Motor neuron (in vitro differentiated cells): ENCODE measurements at places on chromosomes 5 and 9. TPM values are rescaled to one million over a fixed set of nuclear protein-coding genes. Genes with fewer than 3 reads are reported as not detected.

PDE4D gene
- 15.4 and 16.3 TPM in 2 replicates for total RNA-seq

UBLCP1 gene
- total RNA-seq = 27.4 and 27.7 TPM in 2 replicates

SLC6A3 gene
- 0.71 and 1.1 TPM in 2 replicates for total RNA-seq

PLAC8L1 gene
- 2.0 TPM in 1 of 2 replicates, not detected in the other for total RNA-seq

PRDM9 gene
- total RNA-seq = not detected in 2 replicates

HAVCR2 gene
- total RNA-seq = 0.62 and 0.78 TPM in 2 replicates

TRIM7 gene
- total RNA-seq = 0.32 and 0.38 TPM in 2 replicates

HAVCR1 gene
- not detected in 2 replicates for total RNA-seq

TNC gene
- total RNA-seq = 0.10 and 1.5 TPM in 2 replicates

PKN3 gene
- total RNA-seq = 0.43 and 0.50 TPM in 2 replicates

ECM2 gene
- total RNA-seq = 0.27 and 0.41 TPM in 2 replicates

PCDHGA10 gene
- total RNA-seq = 6.1 and 6.9 TPM in 2 replicates

PIP5K1B gene
- total RNA-seq = 0.38 and 0.63 TPM in 2 replicates

OCLN gene
- 0.85 and 1.0 TPM in 2 replicates for total RNA-seq

RMI1 gene
- 9.3 and 10.0 TPM in 2 replicates for total RNA-seq

GLDC gene
- total RNA-seq = 19.0 and 23.9 TPM in 2 replicates

KCNV2 gene
- 0.36 and 1.4 TPM in 2 replicates for total RNA-seq

SDHA gene
- total RNA-seq = 153 and 166 TPM in 2 replicates

LRRC70 gene
- 2.7 and 3.1 TPM in 2 replicates for total RNA-seq

SOHLH1 gene
- total RNA-seq = 0.39 TPM in 1 of 2 replicates, not detected in the other

PHF24 gene
- 1.1 TPM in 2 replicates for total RNA-seq

ZDHHC11B gene
- total RNA-seq = 3.3 and 5.7 TPM in 2 replicates
